Thoracic aorta (tissue), 2 donors: ENCODE measurements at places on chromosomes 12 and 14. TPM values are rescaled to one million over a fixed set of nuclear protein-coding genes. Genes with fewer than 3 reads are reported as not detected.
A peak's percentile ranks its signal among the peaks of the same experiment; 100 is the strongest.

The IQSEC3 gene
- total RNA-seq, result 1.3 TPM

The PPP4R4 gene
- 8.9 TPM for total RNA-seq

The RNASE2 gene
- 7.2 TPM for total RNA-seq

The PRH2 gene
- not detected for total RNA-seq

The SEL1L gene
- total RNA-seq, result 71.5 TPM

The SNW1 gene
- 40.9 TPM for total RNA-seq

The ADIPOR2 gene
- 43.0 TPM for total RNA-seq

DNA sequence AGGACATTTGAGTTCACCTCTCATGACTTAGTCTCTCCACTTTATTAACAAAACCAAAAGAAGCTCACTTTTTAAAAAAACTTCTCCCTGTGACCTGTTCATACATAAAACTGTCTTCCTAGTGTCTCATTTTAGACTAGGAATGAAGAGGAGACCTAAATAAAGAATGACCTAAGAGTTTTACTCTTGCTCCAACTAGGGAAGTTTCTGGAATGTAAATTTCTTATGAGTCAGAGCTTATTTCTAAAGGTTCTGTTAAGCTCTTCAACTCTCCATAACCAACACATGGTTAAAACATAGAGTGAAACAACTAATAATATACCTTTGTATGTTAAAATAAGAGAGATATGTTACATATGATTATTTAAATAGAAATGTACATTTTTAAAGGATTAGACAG lies 369.8 kb downstream of the EMP1 start:
- H3K4me1 ChIP-seq, result no peaks in the 10 kb centered on the region
- no peaks in the 10 kb centered on the region for H3K27me3 ChIP-seq
- H3K4me3 ChIP-seq, result no peak overlapping the region
- no peaks in the 10 kb centered on the region for H3K36me3 ChIP-seq
- no peak for DNase-seq

- peaks cover 4% of the 10 kb centered on the region for H3K4me1 ChIP-seq
- no peak overlapping the region for H3K4me3 ChIP-seq
These were observed 52.9 kb downstream of the SETD3 start for GRCh38 chr14:99427632-99428300.

DNA sequence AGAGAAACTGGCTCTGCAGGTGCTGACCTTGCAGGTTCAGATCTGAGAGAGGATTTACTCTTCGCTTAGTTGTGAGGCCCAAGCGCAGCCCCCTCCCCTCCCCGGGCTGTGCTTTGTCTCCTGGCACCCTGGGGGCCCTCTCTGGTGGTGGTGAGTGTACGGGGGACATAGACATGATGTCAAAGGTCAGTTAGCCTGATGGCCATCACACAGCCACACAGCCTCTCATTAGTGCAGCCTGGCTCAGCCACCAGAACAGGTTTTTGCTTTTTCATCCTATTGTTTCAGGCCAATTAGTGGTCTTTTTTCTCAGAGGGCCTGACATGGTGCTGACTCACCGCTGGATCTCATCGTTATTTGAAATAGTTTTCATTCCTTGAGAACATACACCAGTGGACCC lies 437.9 kb downstream of the AACS start:
- H3K4me3 ChIP-seq, result no peak overlapping the region
- no peaks in the 10 kb centered on the region for H3K27me3 ChIP-seq
- no peak overlapping the region for H3K27ac ChIP-seq
- H3K4me1 ChIP-seq, result no peaks in the 10 kb centered on the region
- no peaks in the 10 kb centered on the region for H3K36me3 ChIP-seq
- no peak for DNase-seq

DNA sequence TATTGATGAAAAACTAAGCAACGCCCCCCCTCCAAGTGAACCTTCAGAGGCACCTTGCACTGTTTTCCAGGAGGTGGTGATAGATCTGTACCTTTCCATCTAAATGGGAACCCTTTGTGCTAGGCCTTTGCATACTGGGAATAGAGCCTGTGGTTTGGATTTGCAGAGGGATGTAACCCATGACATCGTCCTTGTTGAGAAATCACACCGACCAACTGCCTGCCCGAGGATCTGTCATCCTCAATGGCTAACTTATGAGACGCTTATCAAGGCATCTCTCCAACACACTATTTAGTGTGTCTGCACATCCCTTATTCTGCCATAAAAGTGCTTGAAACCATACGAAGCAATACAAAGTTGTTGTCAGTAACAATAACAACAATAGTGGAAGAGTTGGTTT lies 22.9 kb downstream of the NTN4 start:
- H3K4me1 ChIP-seq, result peaks cover 24% of the 10 kb centered on the region
- no peak for DNase-seq
- H3K4me3 ChIP-seq, result no peak overlapping the region
- H3K36me3 ChIP-seq, result no peaks in the 10 kb centered on the region
- no peak overlapping the region for H3K27ac ChIP-seq
- no peaks in the 10 kb centered on the region for H3K27me3 ChIP-seq

DNA sequence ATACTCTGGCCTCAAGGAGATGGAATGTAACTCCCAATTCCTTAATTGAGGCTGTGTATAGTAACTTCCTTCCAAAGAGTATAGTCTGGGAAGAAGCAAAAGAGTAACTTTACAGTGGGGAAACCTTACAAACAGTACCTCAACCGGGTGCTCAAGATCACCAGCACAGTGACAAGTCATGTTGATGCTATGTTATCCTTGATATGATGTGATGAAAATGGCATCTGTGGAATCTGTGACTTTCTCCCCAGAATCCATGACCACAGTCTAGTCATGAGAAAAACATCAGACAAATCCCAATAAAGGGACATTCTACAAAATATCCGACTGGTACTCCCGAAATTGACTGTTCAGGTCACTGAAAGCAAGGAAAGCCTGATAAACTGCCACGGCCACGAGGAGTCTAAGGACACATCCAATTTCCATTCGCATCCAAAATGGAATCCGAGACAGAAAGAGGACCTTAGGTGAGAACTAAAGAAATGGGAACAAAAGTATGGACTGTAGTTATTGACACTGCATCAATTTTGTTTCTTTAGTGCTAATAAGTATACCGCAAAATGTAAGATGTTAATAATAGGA lies 97.3 kb upstream of the FRMD6 start:
- no peak overlapping the region for H3K27ac ChIP-seq
- H3K4me1 ChIP-seq, result no peaks in the 10 kb centered on the region
- DNase-seq, result no peak
- H3K27me3 ChIP-seq, result no peaks in the 10 kb centered on the region

DNA sequence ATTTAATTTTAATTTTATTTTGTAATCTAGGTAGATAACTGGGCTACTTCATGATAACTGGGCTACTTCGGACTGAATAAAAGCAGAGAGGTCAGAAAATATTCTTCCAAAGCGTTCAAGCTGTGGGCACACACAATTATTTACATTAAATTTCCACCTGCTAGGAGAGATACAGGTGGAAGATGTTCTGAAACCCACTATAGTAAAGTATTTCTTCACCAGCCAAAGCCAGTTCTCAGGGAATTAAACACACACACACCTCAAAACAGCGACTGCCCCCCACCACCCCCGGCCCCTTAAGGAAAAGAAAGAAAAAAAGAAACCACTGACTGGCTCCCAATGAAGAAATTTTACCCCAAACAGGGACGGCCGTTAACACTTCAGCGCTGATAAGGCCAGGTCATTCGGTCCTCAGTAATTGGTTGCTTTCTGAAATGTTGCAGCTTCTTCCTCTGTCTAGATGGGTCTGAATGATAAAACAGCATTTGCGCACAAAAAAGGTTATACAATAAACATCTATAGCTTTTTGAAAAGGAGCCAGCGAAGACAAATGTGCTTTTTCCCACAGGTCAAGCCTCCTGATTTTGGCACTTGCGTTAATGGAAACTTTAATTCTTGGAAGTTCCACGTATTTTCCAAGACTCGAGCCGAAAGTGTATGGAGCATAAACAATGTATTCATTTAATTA lies 771 bp upstream of the KCNJ8 start:
- no peak for DNase-seq
- H3K36me3 ChIP-seq, result no peaks in the 10 kb centered on the region
- no peaks in the 10 kb centered on the region for H3K27me3 ChIP-seq
- peak overlapping the region; percentile 89 for H3K4me3 ChIP-seq
- H3K27ac ChIP-seq, result peak overlapping the region; percentile 78

- H3K4me3 ChIP-seq, result peak overlapping the region; percentile 99
- no peaks in the 10 kb centered on the region for H3K27me3 ChIP-seq
- peaks cover 20% of the 10 kb centered on the region for H3K4me1 ChIP-seq
- peaks cover 23% of the 10 kb centered on the region for H3K36me3 ChIP-seq
- DNase-seq, result no peak
These were observed 1.9 kb downstream of the SLC25A3 start for GRCh38 chr12:98595243-98595988.

DNA sequence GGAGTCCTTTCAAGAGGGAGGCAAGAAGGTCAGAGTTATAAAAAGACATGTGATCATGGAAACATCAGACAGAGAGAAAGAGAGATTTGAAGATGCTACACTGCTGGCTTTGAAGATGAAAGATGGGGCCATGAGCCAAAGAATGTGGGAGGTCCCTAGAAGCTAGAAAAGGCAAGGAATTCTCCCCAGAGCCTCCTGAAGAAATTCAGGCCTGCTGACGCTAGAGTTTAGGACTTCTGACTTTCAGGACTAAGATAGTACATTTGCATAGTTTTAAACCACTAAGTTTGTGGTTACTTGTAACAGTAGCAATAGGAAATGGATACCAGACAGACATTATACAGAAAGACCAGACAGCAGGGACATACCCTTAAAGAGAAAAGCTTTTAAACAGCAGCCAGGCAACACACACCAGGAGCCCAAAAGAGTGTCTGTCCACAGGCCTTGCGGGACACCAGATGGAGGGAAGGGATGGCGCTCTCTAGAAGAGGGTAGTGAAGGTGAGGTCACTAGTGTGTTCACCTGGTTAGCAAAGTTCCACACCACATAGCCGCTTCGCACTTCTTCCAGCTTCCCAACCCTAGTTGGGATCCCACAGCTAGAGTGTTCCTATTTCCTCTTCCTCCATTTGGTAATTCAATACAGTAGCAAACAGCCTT lies 29.7 kb upstream of the CEBPE start:
- H3K4me3 ChIP-seq, result no peak overlapping the region
- H3K27me3 ChIP-seq, result no peaks in the 10 kb centered on the region
- peaks cover 45% of the 10 kb centered on the region for H3K4me1 ChIP-seq
- no peak for DNase-seq
- no peaks in the 10 kb centered on the region for H3K36me3 ChIP-seq
- peak overlapping the region; percentile 23 for H3K27ac ChIP-seq

GRCh38 chr12:6368906-6369525 lies 6.3 kb downstream of the SCNN1A start:
- no peak overlapping the region for H3K4me3 ChIP-seq
- H3K27me3 ChIP-seq, result no peaks in the 10 kb centered on the region
- no peaks in the 10 kb centered on the region for H3K4me1 ChIP-seq

DNA sequence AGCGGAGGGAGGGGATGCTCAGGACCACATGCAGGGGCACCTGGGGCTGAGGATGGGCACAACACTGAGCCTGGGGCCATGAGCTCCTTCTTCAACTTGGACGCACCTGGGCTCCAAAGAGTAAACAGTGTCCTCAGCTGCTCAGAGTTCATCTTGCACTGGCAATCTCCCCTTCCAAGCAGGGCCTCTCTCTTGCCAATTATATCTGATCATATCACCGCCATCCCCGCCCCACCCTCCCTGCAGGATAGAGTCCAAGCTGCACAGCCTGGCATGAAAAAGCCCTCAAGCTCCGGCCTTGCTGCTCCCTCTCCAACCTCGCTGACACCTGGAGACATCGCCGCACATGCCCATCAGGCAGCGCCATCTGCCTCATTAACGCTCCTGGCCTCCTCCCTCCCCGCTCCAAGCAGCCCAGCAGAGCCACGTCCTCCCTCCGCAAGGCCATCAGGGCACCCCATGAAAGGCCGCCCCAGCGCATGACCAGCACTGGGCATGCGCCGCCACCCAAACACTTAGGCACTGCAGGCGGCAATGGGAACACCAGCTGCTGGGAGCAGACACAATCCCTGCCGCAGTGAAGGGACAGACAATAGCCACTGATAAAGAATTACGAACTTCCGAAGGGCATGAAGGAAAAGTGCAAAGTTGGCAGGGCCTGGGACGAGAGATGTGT lies 88.8 kb downstream of the CHGA start:
- no peaks in the 10 kb centered on the region for H3K27me3 ChIP-seq
- no peak overlapping the region for H3K4me3 ChIP-seq
- H3K27ac ChIP-seq, result no peak overlapping the region
- peaks cover 24% of the 10 kb centered on the region for H3K4me1 ChIP-seq

- DNase-seq, result no peak
- no peaks in the 10 kb centered on the region for H3K36me3 ChIP-seq
- no peak overlapping the region for H3K27ac ChIP-seq
- H3K4me1 ChIP-seq, result no peaks in the 10 kb centered on the region
These were observed 27.3 kb upstream of the SPTSSA start for GRCh38 chr14:34489324-34489723.

- DNase-seq, result no peak
- H3K27ac ChIP-seq, result no peak overlapping the region
- no peaks in the 10 kb centered on the region for H3K27me3 ChIP-seq
These were observed 141.2 kb downstream of the PPFIA2 start for GRCh38 chr12:81617915-81618314.

- H3K27ac ChIP-seq, result no peak overlapping the region
- H3K27me3 ChIP-seq, result no peaks in the 10 kb centered on the region
- no peak overlapping the region for H3K4me3 ChIP-seq
- DNase-seq, result no peak
- no peaks in the 10 kb centered on the region for H3K36me3 ChIP-seq
These were observed 21.9 kb downstream of the ANO2 start for GRCh38 chr12:5923043-5923605.

DNA sequence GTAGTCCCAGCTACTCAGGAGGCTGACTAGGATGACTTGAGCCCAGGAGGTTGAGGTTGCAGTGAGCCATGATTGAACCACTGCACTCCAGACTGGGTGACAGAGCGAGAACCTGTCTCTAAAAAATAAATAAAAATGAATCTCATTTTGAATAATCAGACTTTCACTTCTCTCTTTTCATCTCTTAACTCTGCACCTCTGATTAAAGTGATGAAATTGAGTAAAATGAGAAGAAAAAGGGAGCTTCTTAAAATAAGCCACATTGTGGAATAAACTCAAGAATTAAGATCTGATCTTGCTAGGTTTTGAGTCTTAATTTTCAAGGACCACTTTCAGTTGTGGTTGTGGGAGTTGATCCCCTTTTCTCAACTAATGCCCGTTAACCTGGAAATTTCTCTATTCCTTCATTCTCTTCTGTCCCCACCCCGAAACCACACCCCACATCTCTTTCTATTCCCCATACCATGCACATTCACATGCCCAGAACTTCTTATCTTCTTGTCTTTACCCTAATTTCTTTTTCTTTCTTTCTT lies 70.9 kb upstream of the ETV6 start:
- no peaks in the 10 kb centered on the region for H3K27me3 ChIP-seq
- H3K4me3 ChIP-seq, result no peak overlapping the region
- peak overlapping the region; percentile 73 for H3K27ac ChIP-seq
- H3K36me3 ChIP-seq, result no peaks in the 10 kb centered on the region
- H3K4me1 ChIP-seq, result peaks cover 27% of the 10 kb centered on the region

DNA sequence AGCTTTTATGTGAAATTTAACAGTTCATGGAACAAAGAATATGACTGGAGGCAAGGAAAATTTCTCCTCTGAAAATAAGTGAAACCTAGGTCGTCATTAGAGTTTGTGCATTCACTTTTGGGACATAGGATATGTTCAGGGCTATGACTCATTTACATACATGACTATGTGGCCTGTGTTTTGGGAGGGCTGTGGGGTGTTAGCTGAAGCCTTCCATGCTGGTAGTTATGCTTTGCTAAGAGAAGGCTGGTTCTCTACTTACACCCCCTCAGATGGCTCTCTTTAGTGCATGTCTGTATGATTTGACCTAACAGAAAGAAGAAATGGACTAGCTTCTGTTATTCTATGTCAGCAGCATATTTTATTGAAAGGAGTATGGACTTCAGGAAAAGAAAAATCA lies 416.5 kb upstream of the GARIN6 start:
- H3K27me3 ChIP-seq, result no peaks in the 10 kb centered on the region
- no peak overlapping the region for H3K27ac ChIP-seq
- no peaks in the 10 kb centered on the region for H3K36me3 ChIP-seq
- no peak for DNase-seq
- H3K4me1 ChIP-seq, result no peaks in the 10 kb centered on the region
